Stimulated activated naive CD4-positive, alpha-beta T cell treated with Interleukin-2 at 50 U/mL for 16 hours (primary cell): ENCODE measurements at places on chromosomes 2 and 18.

GRCh38 chr2:200476836-200477235 lies 33.0 kb downstream of the KCTD18 start:
- DNase-seq = no peak

GRCh38 chr2:129758784-129759471 lies 220.5 kb upstream of the RAB6C start:
- no peak for DNase-seq

GRCh38 chr18:3095921-3096320 lies 83.0 kb upstream of the LPIN2 start:
- DNase-seq = no peak

GRCh38 chr2:42089340-42089925 lies 41.6 kb downstream of the PKDCC start:
- DNase-seq = peak; percentile 65

GRCh38 chr2:101179982-101180381 lies 28.8 kb upstream of the TBC1D8 start:
- no peak for DNase-seq
